ENCODE measurements at places on chromosomes 1 and 21.

- peak; percentile 69 for DNase-seq
Measured at GRCh38 chr1:109643385-109644230, 12.3 kb upstream of the GSTM4 start.

DNA sequence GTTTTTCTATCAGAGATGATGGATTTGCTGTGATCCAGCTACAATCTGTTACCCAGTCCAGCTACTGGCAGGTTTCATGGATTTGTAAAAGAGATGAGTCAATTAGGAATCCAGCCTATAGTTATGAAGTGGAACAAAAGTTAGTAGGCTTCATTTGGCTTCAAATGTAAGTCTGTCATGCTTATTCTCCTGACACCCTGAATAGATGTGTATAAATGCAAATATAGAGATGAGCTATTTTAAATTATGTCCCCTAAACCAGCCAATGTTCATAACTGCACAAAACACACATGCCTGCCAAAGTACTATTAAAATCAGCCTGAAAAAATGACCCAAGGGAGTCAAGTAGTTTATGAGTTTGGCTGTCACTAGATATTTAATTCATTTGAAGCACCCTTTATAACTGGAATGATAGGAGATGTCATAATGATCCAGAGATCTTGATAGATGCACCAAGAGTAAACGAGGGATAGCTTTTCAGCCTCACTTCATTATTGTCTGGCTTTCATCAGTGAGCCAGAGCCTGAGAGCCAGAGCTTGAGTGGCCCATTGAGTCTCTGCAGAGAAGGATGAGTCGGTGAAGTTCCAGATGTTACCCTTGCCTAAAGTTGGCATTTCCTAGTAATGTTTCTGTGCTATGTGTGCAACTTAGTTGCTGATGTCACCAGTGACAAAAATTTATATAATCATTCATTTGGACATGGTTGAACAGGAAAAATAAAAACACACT lies 11.8 kb upstream of the NTMT2 start:
- DNase-seq, result peak; percentile 21

- peak; percentile 39 for DNase-seq
Measured at GRCh38 chr1:117959364-117959763, 29.8 kb downstream of the WDR3 start.

DNA sequence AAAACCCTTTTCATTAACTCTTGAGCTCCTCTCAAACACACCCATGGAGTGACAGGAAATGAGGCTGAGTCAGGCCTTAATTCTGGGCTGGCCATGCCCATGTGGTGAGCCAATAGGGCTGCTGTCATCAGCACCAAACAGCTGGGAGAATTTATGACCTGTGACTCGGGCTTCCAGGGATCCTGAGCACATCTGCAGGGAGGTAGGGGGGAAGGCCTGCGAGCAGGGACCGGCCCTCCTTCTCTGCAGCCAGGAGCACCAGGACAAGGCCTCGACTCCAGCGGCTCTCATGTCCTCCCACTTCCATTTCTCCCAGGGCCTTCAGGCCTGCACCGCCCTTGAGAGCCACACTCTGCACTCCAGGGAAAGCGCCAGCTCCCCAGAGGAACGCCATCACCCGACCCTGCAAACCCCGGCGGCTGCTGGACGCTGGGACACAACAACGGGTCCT lies 14.6 kb downstream of the RIPK4 start:
- peak; percentile 92 for DNase-seq

- DNase-seq, result no peak
Measured at GRCh38 chr1:185200889-185201288, 43.9 kb downstream of the SWT1 start.

GRCh38 chr1:22340873-22341272 lies 110.8 kb upstream of the ZBTB40 start:
- no peak for DNase-seq

DNA sequence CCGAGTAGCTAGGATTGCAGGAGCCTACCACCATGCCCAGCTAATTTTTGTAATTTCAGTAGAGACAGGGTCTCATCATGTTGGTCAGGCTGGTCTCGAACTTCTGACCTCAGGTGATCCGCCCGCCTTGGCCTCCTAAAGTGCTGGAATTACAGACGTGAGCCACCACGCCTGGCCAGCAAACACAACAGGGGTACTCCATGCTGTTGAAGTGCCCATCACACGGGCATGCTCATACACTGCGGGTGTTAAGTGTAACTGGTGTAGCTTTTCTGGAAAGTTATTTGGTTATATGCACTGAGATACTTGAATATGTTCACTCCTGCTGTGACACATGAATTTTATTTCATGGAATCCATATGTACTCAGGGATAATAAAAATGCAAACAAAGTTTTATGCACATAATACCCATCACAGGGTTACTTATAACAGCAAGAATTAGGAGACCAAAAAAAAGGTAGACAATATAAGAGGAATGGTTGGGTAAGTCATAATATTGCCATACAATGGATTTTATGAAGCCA lies 9.2 kb downstream of the SRSF4 start:
- no peak for DNase-seq

DNA sequence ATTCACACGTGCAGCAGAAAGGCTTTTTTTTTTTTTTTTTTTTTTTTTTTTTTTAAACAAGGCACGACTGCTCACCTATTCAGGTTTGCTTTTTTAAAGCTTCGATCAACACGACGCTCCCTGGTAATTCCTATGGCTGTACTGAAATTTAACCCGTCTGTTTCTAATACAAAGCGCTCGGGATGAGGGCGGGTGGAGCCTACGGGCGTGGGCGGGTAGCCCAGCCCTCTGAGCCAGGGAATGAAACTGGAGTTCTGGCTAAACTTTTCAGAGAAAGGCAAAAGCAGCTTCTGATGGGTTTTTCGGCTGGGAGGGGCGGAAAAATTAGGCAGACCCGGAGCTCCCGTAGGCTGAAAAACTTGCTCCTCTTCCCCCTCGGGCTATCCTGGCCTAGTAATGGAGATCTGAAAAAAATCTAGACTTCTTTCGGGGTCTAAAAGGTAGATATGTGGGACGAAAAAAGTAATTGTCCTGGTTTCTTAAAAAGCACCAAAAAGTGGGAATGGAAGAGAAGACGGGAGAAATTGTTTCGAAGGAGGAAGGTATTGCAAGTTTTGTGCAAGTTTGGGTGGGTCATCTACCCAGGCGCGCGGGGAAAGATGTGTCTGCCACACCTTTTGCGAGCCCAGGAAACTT lies 7.4 kb downstream of the NR5A2 start:
- peak; percentile 36 for DNase-seq

DNA sequence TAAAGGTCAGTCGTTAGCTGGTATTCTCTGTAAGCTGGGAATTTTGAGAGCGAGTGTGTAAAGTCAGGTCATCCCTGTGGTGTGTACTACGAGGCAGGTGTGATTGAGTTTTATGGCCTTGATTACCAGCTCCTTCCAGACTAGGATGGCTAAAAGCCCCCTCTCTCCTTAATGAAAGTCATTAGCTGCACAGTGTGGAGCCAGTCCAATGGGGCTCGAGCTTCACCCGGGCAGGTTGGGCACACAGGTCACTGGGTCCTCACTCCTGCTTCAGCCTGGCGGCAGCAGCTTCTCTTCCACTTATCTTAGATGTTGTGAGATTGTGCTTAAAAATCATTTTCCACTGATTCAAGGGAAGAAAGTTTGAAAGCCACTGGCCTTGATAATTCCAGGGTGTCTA lies 3.0 kb downstream of the DMRTB1 start:
- DNase-seq, result no peak

DNA sequence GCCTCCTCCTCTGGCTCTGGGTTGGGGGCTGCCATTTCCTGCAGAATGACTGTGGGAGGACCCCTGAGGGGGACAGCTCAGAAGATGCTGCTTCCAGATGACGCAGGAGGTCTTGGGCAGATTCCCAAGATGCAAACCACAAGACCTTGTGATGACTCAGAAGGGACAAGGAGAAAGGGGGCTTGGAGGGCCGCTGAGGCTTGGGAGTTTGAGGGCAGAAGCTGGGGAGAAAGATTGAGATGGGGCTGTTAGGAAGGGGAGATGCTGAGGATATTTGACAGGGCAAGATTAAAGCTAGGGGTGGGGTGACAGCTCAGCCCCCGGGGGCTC lies 7.5 kb downstream of the PTPRU start:
- DNase-seq, result peak; percentile 92

DNA sequence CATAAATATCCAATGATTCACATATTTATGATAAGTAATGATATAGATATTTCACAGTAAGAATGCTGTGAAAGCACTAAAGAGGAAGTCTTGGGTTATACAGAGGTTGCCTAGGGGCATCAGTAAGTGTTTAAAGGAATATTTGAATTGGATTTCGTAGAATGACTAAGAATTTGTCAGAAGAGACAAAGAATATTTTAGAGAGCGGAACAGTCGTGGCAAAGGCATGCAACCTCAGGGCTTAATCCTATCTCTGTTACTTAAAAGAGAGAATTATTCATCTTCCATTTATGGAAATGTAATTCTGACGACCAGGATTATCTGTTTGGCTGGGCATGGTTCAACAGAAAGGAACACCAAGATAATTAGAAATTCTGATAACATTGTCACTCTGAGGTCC lies 171.9 kb upstream of the NR5A2 start:
- DNase-seq, result peak; percentile 82
